Activated CD4-positive, alpha-beta memory T cell treated with anti-CD3 and anti-CD28 coated beads for 36 hours (primary cell): ENCODE measurements at places on chromosomes 12 and 14.

- DNase-seq = no peak
Measured at GRCh38 chr14:102138961-102139285, 774 bp upstream of the WDR20 start.

DNA sequence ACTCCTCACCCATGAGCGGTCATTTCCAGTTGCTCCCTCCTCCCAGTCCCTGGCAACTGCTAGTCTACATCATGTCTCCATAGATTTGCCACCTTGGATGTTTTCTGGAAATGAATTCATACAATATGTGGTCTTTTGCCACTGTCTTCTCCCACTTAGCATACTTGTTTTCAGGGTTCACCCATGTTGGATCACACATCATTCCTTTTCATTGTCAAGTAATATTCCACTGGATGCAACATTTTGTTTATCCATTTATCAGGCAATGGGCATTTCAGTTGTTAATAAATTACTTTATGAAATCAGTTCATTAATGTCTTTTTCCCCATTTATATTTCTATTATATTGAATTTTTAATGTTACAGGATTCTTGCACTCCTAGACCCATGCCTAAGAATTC lies 64.3 kb downstream of the EML1 start:
- no peak for DNase-seq

- DNase-seq = no peak
Measured at GRCh38 chr14:81305743-81306142, 85.0 kb upstream of the GTF2A1 start.

GRCh38 chr12:3882896-3883564 lies 9.8 kb upstream of the PARP11 start:
- no peak for DNase-seq

DNA sequence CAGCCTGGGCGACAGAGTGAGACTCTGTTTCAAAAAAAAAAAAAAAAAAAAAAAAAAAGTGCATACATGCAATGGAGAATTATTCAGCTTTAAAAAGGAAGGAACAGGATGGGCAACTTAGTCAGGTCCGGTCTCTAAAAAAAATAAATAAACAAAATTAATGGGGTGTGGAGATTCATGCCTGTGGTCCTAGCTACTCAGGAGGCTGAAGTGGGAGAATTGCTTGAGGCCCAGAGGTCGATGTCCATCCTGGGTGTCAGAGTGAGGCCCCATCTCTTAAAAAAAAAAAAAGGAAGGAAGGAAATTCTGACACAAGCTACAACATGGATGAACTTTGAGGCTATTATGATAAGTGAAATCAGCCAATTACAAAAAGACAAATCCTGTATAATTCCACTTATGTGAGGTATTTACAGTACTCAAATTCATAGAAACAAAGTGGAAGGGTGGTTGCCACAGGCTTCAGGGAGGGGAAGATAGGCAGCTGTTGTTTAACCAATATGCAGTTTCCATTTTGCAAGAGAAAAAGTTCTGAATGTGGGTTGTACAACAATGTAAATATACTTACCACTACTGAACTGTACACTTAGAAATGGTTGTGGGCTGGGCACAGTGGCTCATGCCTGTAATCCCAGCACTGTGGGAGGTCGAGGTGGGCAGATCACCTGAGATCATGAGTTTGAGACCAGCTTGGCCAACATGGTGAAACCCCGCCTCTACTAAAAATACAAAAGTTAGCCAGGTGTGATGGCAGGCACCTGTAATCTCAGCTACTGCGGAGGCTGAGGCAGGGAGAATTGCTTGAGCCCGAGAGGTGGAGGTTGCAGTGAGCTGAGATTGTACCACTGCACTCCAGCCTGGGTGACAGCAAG lies 12.3 kb upstream of the APOF start:
- DNase-seq = no peak

- no peak for DNase-seq
Measured at GRCh38 chr12:76942267-76942666, 63.4 kb upstream of the CSRP2 start.

DNA sequence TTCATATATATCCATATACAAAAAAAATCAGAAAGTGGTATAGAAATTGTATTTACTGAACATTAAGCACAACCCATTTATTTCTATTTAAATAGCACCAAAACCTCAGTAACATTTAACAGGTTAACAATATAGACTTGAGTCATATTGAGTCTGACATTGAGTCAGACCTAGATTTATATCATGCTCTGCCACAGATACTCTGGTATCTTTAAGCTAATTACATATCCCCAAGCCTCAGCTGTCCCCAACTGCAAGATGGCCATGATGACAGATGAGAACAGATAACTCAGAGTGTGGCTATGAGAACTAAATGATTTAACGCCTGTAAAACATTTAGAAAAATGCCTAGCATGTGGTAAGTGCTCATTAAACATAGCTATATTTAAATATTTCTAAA lies 40.3 kb downstream of the IFNG start:
- DNase-seq = peak; percentile 47

DNA sequence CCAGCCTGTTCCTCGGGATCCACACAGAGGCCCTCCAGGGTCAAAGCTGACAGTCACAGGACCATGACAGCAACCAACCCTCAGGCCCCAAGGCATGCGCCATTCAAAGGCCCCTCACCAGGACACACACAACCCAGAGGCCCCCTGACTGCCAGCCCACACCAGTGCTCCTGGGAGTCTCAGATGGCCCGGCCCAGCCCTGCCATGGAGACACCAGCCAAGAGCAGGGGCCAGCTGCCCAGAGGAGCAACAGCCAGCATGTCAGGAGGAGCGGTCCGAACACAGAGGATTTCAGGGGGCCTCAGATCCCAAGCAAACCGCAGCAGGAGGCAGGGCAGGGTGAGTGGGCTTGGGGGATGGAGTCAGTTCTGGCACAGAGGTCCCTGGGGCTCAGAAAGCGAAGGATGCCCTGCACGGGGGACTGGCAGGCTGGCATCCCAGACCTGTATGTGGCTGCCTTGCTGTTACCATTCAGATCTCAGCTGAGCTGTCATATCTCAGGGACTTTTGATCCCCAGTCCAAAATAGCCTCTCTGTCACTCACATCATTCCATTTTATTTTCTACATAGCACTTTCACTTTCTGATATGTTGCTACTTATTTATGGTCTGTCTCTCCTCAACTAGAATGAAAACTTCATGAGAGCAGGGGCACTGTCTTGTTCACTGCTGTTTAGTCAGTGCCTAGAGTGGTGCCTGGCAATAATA lies 4.8 kb downstream of the TMEM229B start:
- DNase-seq = no peak

- DNase-seq = no peak
Measured at GRCh38 chr14:76287063-76287462, 88.9 kb upstream of the ESRRB start.

DNA sequence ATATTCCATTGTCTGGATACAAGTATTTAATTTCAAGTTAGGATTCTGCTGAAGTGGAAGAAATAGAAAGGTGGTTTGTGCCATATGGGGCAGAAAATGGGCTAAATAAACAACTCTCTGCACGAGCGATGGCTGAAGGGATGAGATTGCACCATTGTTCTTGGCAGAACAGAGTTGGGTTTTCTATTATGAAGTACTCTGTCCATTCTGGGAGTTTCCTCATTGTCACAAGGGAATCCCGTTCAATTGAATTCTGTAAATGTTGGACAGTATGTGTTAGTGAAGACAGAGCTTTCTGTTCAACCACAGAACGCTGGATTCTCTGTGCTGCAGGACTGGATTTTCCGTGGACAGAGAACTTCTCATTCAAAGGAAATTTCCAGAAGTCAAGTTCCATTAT lies 345.5 kb upstream of the PRICKLE1 start:
- no peak for DNase-seq

- no peak for DNase-seq
Measured at GRCh38 chr12:75698052-75698451, 186.6 kb upstream of the KRR1 start.

DNA sequence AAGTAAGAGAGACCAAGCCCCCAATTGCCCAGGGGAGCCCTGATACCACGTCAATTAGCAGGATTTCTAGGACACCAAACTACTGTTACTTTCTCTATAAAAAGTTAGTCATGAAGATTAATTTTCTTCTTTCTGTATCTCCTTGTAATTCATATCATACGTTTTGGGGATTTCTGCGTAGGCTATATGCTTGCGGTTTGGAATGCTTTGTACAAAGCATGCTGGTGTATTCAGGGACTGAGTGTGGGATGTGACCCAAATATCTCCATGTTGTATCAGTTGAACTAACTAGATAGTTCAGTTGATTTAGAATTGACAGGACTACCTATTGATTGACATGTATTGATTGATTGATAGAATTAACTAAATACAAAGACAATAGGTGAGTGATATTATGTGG lies 7.7 kb downstream of the GPR33 start:
- DNase-seq = no peak

DNA sequence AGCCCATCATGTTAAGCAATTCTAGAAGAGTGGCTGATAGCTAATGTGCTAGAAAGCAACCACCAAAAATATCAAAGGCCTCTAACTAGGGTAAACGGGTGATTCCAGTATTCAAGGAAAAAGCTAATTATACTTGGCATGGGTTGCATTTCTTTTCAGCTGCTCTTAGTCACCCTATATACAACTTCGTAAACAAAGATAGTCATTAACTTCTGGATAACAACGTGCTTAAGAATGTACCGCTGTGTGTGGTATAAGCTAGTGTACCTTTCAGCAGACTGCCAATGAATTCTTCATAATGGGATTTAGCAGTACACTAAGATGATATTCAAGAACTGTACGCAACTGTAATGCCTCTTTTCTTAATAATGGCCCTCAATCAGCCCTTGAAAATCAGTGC lies 42.2 kb upstream of the SLC6A13 start:
- DNase-seq = no peak

DNA sequence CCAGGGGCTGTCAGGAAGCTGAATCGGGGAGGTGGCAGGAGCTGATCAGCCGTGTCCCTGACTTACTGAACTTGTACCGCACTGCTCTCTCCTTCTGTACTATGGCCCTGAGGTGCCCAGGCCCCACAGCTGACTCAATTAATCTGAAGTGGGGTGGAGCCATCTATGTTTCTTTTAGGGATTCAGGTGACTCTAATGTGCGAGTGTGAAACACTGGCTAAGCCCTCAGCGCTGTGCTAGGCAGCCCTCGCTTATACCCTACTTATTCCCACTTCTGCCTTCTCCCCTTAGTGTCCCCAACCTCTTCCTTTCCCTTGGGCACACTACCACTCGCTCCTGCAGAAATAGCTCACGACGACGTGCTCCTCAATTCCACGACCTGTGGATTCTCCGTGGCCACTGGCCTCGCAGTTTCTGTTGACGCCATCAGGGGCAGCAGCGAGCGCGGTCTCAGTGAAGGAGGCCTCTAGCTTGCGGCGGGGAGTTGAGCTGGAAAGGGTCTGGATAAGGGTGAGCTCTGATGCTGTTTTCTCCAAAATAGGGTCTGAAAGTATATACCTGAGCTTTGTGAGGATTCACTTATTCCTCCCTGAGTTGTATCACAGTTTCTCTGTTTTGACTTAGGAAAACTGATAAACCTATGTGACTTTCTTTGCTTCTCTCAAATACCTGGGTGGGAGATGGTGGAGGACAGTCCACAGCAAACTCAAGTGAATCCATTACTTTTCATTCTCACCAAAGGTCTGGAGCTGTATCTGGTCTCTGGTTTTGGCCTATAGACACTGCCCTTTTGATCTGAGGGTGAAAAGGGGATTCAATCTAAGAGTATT lies 167.6 kb downstream of the SLC41A2 start:
- DNase-seq = peak; percentile 59

DNA sequence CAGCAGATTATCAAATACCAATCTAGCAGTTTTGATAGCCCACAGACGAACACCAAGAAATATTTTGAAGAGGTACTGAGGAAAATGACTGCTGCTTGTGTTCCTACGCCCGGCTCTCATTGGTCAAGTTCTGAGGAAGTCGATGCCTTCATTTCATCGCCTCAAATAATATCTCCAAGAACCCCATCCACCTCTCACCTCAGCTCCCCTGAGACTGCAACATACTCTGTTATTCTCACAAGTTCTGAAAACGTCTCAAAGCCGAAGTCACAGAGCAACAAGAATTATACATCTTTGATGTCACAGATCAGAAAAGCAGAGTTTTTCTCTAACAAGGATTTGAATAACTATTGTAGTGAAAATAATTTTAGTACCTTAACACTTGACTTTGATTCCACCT lies 55.5 kb upstream of the BCAT1 start:
- DNase-seq = no peak

GRCh38 chr14:38578278-38578681 lies 322.4 kb upstream of the CLEC14A start:
- DNase-seq = no peak

DNA sequence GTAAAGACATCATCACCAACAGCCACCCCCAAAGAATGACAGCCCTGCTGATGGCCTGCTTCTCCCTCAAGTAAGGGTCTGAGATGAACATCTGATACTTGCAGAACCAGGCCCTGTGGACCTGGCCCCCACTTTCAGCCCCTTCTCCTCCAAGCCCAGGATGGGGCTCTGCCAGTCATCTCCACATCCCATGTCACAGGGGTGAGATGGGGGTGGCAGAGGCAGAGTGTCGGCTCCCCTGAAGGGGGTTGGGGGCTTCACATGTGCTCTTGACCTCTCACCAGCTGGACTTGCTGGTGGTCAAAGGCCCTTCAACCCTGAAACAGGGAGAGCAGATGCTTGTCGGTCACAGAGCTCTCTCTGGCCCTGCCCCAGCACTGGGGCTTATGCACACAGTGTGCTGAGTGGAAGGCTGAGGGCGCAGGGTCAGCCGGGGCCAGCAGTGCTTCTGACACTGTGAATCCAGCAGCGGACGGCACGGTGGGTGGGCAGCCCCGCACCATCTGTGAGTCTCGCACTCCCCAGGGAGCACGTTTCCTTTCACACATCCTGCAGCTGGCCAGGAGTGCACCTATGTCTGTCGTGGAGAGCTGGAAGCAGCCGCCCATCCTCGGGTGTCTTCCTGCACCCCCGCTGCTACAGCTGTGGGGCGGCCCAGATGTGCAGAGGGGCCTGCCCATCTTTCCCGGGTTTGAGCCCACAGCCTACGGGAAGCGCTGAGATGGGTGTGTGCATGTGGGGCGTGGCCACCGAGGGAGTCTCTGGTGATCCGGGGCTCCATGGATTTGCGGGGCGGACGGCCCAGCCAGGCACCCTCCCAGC lies 94.3 kb downstream of the ADGRD1 start:
- no peak for DNase-seq

GRCh38 chr12:67410667-67411067 lies 141.5 kb downstream of the CAND1 start:
- DNase-seq = no peak

- DNase-seq = no peak
Measured at GRCh38 chr14:68556253-68556652, 236.6 kb downstream of the ZFP36L1 start.

DNA sequence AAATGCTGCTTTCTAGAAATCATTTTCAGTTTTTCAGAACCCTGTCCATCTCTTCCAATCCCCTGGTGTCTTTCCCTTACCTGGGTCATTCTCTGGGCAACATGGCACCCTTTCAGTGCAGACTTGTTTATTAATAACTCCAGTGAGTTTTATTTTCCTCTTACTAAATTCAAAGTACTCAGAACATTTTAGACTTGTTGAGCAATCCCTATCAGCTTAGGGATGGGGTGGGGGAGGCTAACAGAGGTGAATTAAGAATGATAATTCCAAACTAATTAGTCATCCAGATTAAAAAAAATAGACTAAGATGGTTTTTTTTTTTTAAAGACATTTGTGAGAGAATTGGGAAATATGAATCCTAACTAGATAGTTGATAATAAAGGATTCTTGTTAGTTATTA lies 10.7 kb downstream of the GPRC5A start:
- DNase-seq = no peak

GRCh38 chr12:63144556-63144955 lies 6.4 kb downstream of the AVPR1A start:
- DNase-seq = no peak

- DNase-seq = no peak
Measured at GRCh38 chr12:123614531-123614930, 12.6 kb downstream of the DDX55 start.

- no peak for DNase-seq
Measured at GRCh38 chr14:90419200-90419599, 22.4 kb downstream of the CALM1 start.
